ENCODE measurements at places on chromosomes 7 and 10. TPM values are rescaled to one million over a fixed set of nuclear protein-coding genes. Genes with fewer than 3 reads are reported as not detected.

IKZF1 gene
- not detected for total RNA-seq

TET1 gene
- 2.7 TPM for total RNA-seq

SEMA3E gene
- 0.88 TPM for total RNA-seq

MSMB gene
- total RNA-seq, result not detected

MTG1 gene
- 16.0 TPM for total RNA-seq

HTR7 gene
- total RNA-seq, result 8.5 TPM

LRMDA gene
- total RNA-seq, result 0.26 TPM

SPDYE2B gene
- not detected for total RNA-seq

All from epithelial cell of alveolus of lung (primary cell).